ENCODE measurements at places on chromosomes 3 and 15.

DNA sequence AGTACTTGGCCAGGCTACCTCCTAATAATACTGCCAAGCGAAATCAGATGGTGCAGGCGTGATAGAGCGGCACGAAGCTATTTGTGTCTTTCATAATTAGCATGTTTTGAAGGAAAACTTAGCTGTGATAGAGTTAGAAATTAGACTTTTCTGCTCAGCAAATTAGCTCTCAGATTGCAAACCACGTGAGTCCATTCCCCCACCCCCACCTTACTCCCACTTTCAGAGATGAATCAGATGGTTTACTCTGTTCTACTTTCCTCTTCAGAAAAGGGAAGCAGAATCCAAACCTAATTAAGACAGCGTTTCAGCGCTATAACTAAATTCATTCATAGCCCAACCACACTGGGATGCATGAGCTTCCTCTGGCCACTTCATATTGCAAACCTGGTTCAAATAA, 214.6 kb downstream of the SLCO3A1 start:
- DNase-seq, result no peak

GRCh38 chr3:142993958-142994442, 7.4 kb upstream of the U2SURP start:
- DNase-seq, result peak; percentile 21

DNA sequence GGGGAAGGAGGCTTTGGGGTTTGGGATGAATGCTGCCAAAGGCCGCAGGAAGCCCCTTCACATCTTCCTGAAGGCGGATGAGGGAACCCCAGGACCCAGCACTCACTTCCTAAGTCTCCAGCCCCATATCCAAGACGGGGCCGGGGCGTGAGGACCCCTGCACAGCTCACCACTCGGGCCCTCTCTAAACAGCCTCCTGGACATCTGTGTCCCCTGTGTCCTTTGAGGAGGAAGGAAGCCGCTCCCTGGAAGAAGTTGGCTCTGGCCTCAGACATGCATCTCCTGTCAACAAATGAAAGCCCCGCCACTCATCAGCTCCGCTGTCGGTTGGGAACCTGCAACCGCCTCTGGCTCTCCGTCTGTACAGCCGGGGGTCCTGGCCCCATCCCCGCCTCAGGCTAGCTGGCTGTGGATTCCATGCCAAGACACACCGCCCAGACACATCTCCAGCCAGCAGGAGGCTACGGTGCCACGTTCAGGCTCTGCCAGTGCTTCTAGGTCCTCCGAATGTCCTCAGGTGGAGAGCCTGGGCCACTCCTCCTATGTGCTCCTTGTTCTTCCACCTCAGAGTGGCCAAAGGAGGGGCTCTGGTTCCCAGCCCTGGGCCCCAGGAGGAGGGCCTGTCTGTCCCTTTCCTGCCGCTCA, 140.0 kb upstream of the MEF2A start:
- no peak for DNase-seq

DNA sequence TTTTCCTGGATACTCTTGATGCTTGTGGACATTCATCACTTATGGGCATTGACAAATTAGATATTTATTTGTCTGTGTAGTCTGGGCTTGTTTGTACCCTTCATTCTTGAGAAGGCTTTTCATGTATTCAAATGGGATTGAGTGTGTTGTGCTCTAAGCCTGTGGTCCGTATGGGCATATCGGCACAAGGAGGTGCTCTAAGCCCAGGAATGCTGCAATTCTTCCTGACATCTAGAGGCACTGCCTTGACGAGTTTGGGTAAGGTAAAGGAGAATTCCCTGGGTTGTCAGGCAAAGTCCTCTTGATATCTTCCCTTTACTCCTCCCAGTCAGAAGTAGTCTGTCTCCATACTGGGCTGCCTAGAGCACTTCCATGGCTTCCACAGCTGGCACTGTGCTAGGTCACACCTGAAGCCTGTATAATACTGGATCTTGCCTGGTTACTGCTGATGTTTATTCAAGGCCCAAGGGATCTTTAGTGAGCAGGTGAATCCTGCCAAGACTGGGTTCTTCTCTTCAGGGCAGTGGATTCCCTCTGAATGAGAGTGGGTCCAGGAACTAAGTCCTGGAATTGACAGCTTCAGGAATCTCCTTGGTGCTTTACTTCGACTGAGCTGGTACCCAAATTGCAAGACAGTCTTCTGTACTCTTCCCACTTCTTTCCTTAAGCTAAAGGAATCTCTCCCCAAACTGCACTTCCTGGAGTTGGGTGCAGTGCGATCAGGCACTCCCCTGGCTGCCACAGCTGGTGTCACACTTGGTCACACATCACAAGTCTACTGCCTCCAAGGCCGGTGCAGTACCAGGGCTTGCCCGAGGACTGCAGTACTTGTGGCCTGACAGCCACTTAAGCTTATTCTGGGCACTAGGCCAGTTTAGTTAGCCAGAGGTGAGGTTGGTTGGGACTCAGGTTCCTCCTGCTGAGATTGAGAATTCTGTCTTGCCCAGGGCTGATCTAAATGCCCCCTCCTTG, 46.0 kb downstream of the GALK2 start:
- no peak for DNase-seq

- no peak for DNase-seq
Measured at GRCh38 chr3:185502987-185503386, 4.2 kb upstream of the TMEM41A start.

DNA sequence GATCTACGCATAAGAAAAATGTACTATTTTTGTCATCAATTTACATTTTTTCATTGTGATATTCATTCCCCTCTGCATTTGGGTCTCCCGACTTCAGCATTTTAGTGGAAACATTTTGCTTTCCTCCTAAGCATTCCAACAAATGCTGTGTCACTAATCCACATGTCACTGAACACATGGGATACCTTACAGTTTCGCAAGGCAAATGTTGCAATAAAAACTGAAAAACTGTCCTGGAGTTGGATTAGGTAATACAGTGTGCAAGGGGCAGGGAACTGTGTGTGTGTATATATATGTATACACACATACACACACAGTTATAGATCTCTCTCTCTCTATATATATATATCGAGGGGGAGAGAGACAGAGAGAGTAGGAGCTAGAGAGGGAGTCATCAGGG, 632.2 kb downstream of the MAGI1 start:
- no peak for DNase-seq

DNA sequence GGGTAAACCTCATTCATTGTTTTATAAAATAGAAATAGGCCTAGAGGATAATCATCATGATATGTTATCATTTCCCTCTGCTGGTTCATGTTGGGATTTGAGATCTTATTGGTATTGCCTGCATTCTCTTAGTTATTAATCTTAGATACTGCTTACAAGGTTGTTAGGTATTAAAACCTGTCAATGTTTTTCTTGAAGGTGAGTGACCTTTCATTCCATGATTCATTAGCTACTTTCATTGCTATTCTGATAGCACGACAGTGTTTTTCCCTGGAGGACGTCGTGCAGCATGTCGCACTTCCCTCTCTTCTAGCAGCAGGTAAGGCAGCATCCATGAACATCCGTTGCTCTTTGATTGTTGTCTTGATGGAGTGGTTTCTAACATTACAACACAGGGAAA, 17.1 kb downstream of the P2RY12 start:
- no peak for DNase-seq

- DNase-seq, result no peak
Measured at GRCh38 chr3:29936054-29936453, 655.2 kb downstream of the RBMS3 start.

DNA sequence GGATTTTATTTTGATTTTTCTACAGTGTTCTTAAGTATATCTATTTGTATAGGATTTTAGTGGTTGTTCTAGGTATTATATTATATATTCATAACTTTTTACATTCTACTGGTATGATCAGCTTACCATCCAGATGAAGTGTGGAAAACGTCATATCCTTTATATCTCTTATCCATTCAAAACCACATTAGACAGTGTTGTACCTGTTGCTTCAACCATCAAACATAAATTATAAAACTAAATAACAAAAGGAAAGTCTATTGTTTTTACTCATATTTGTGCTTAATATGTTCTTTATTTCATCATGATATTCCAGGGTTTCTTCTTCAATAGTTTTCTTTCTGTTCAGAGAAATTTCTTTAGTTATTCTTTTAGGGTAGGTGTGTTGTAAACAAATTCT, 191.4 kb downstream of the RPLP1 start:
- no peak for DNase-seq

DNA sequence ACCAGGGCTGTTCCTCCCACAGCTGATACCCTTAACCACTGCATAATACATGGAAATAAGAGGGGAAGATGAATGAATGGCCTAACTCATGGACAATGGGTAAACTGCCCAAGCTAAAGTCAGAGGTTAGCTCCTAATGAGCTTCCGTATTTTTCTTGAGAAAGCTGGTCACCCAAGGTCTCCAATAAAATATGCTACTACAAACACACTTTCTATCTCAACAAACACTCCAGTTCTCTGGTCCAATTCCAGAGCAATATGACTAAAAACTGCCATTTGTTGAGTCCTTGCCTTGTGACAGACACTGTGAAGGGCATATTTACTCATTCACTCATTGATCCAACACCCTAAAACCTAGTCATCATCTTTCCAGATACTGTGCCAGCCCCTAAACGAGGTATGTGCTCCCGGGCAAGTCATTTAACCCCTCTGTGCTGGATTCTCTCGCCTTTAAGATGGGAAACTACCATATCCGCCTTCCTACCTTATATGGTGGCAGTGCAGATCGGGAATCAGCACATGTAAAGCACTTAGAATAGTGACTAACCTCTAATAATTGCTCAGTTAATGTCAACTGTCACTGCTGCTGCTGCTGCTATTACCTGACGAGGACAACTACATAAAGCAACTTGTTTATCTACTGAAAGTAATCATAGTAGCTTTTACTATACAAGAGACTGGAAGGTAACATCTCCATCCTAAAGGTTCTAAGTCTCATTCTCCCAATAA, 89.1 kb downstream of the XXYLT1 start:
- DNase-seq, result no peak

DNA sequence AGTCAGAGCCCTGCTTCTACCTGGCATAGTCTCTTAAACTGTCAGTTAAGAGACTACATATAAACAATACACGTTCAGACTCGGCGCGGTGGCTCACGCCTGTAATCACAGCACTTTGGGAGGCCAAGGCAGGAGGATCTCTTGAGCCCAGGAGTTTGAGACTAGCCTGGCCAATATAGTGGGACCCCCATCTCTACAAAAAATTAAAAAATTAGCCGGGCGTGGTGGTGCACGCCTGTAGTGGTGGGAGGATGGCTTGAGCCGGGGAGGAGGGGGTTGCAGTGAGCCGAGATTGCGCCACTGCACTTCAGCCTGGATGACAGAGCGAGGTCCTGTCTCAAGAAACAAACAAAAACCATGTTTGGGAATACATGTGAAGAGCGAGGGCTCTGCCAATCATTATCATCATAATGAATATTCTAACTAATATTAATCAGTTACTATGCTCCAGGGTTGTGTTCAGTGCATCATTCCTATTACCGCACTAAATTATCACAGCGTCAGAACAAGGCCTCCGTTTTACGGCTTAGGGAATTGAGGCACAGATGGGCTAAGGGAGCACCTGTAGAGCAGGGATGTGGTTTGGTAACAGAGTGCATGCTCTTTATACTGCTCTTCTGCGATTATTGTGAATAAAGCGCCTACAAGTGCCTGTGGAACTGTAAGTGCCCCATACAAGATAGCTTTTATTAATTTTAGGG, 844 bp upstream of the UQCC5 start:
- DNase-seq, result no peak

DNA sequence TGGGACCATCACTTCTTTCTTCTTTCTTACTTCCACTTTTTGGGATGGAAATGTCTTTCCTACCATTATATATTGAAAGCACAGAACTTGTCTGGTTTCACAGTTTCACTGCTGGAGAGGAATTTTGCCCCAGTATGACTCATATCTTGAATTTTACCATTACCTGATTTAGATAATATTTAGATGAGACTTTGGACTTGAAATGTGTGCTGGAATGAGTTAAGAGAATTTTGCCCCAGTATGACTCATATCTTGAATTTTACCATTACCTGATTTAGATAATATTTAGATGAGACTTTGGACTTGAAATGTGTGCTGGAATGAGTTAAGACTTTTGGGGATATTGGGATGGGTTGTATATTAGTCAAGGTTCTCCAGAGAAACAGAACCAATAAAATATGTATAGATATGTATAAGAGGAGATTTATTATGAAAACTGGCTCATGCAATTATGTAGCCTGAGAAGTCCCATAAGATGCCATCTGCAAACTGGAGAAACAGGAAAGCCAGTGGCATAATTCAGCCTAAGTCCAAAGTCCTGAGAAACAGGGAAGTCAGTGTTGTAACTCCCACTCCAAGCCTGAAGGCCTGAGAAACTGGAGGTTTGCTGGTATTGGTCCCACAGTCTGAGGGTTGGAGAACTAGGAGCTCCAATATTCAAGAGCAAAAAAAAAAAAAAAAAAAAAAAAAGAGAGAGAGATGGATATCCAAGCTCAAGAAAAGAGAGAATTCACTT, 1029.2 kb downstream of the EPHA3 start:
- no peak for DNase-seq

- DNase-seq, result no peak
Measured at GRCh38 chr3:76497636-76498035, 542.3 kb upstream of the ROBO2 start.

DNA sequence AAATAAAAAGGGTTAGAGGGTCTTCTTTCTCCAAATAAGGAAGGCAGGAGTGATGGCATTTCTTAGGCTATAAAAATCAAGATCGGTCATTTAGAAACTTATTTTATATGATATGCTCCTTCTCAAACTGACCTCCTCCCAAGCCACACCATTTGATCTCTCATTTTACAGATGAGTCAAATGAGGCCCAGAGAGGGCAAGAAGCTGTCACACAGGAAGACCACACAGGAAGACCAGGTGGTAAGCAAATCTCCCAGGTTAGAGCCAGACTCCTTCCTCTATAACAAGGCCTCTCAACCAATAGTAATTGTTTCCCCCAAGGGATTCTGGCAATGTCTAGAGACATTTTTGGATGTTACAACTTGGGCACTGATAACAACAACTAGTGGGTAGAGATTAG, 13.8 kb downstream of the TLE3 start:
- no peak for DNase-seq

GRCh38 chr3:31635545-31635944, 102.8 kb downstream of the STT3B start:
- DNase-seq, result no peak

GRCh38 chr3:17116007-17116600, 231.3 kb downstream of the PLCL2 start:
- no peak for DNase-seq

DNA sequence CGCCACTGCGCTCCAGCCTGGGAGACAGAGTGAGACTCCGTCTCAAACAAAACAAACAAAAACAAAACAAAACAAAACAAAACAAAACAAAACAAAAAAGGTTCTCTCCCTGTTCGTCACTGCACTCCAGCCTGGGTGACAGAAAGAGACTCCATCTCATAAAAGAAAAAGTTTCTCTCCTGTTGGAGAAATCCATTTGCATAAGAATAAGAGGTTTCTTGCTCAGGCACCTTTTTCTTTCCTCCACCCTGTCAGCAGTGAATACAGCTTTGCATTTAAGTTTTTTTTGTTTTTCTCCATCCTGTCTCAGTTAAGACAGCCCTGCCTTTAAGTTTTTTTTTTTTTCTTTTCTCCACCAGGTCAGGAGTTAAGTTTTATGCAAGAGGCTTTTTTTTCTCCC, 109.5 kb downstream of the DPH6 start:
- no peak for DNase-seq
